ENCODE measurements at places on chromosomes 7 and 10.

- no peak for DNase-seq
These were observed 227.6 kb downstream of the ANKRD7 start for GRCh38 chr7:118452128-118452527.

DNA sequence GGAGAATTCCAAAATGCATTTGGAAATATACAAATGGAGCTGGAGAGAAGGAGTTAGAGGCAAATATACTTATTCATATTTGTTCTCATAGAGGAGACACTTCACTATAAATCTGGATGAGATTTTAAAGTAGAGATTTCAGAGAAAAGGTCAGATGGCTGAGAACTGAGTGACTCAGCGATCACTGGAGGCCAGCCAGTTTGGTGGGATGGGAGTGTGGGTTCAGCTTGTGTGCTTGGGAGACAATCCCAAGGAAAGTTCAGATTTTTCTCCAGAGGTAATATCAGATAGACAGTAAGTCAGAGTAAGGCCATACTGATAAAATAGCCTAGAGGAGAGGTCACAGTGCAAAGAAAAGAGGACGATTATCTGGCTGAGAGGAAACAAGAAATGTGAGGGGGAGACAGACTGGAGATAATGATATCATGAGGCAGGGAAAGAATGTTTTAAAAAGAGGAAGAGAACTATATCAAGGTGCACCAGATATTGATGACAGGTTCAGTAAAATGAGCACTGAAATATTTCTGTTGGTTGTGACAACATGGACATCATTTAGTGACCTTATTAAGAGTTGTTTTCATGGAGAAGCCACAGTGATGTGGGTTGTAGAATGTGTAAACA is 67.0 kb downstream of the MDFIC start:
- DNase-seq: no peak

DNA sequence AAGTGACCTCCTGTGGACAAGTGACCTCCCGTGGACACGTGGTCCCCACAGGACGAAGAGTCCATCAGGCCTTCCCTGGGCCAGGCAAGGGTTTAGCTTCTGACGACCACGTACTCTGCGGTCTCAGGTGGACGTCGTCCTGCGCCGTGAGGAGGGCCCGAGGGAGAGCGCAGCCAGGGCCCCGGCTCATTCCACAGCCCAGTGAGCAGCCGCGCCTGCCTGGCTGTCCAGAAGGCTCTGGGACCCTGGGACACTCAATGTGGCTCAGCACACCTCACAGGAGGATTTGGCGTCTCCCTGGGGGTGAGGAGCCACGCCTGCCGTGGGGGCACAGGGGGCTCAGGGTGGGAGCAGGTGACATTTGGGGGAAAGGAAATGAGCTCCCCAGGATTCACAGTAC is 64.4 kb upstream of the CFAP46 start:
- DNase-seq: no peak

GRCh38 chr7:18294411-18294810 is 201.1 kb upstream of the HDAC9 start:
- no peak for DNase-seq

- DNase-seq: peak; percentile 11
These were observed 733 bp downstream of the HIBADH start for GRCh38 chr7:27661811-27662489.

Measured in naive B cell (primary cell).